ENCODE measurements at places on chromosomes 11 and 22.

DNA sequence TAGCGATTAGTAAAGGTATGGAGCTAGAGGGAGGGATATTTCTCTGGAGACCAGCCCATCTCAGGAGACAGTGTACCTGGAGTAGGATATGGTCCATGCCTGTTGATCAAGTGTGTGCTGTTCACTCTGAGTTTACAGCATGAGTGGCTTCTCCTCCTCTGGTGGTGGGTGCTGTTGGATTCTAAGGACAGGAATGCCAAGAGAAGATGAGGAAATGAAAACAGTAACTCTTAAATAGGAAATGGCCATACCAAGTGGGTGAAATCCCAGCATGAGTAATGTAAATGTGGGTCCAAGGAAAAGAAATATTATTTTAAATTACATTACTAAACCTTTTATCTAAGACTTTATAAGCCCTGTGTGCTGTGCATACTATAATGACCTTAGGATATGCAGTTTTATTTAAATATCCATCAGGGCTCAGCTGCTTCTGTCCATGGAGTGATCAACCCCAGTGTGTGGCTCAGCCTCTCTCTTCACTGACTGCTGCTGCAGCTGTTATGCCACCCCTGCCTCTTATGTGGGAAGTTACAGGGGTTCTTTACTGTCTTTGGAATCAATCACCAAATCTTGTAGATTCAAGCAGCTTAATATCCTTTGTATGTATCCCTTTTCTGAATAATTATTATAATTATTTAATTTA lies 54.3 kb downstream of the FAT3 start:
- DNase-seq, result no peak

DNA sequence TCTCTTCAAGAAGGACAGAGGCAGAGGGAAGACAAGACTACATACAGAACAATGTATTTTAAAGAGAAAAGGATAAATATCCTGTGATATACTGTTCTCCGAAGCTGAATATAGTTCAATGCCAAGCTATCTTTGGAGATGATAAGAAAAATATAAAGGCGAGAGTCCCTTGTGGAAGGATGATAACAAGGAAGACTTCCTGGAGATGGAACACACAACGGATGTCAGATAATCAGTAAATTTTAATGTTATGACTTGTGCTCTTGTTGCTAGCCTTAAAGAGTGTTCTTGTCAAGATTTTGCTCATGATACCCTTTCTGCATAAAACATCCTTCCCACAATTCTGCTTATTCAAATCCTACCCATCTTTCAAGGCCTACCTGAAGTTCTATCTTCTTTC lies 6.8 kb upstream of the CTR9 start:
- DNase-seq, result no peak

DNA sequence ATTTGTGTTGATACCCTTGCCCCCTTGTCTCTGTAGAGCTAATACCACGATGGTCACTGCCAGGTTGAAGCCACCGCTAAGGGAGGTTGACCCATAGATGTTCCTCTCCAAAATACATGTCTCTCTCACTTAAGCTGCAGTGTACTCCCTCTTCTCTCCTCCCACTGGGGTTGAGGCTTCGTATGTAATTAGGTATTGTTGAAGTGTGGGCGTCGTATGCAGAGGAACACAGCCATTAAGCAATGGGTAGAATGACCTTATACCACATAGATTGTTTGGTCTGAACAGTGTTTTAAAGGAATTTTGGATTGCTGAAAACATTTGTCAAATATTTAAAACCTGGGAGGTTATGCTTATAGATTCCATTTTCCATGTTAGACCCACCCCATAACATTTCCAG lies 71.9 kb downstream of the TRAF6 start:
- DNase-seq, result no peak

DNA sequence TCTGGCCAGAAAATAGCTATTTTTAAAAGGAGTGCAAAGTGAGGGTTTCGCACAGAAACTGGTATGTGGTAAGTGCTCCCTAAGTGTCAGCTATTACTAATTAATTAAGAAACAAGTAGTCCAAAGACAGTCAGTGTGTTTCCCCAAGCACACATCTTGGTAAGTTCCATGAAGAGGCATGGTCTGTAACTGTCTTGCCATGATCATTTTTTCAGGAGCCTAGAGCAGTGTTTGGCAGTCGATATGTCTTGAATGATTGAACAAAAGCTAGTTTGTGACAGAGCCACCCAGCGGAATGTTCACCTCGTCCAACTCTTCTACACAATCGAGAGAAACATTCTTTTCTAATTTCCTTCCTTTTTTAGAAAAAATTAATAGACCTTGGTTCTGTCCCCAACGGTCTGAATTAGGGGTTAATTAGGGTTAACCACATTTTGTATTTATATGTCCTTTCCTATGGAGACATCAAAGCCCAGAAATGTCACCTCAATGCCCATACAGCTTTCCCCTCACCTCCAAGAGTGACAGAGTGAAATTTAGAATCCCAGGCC lies 57.6 kb upstream of the FTH1 start:
- no peak for DNase-seq

GRCh38 chr11:22878039-22878438 lies 17.8 kb upstream of the CCDC179 start:
- DNase-seq, result no peak

- DNase-seq, result no peak
Measured at GRCh38 chr11:10695833-10696232, 2.3 kb upstream of the IRAG1 start.

- no peak for DNase-seq
Measured at GRCh38 chr22:30386608-30386959, 627 bp downstream of the RNF215 start.

- DNase-seq, result no peak
Measured at GRCh38 chr11:77040401-77040777, 6.2 kb downstream of the B3GNT6 start.

DNA sequence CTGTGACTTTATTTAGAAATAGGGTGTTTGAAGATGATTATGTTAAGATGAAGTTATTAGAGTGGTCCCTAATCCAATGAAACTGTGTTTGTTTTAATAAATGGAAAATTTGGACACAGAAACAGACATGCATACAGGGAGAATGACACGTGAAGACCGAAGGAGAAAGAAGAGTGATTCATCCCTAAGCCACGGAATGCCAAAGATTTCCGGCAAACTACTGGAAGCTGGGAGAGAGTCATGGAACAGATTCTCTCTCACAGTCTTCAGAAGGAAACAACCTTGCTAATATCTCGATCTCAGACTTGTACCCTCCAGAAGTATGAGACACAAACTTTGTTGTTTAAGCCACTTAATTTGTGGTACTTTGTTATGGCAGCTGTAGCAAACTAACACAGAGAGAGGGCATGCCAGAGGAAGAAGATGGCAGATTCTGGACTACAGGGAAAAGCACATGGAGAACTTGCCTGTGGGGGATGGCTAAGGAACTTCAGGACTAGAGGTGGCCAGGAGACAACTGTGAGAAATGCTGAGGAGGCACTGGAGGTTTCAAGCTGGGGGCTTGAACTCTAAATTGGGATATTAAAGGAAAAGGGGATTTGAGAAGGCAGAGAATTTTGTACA lies 733.5 kb upstream of the CCDC90B start:
- DNase-seq, result no peak

DNA sequence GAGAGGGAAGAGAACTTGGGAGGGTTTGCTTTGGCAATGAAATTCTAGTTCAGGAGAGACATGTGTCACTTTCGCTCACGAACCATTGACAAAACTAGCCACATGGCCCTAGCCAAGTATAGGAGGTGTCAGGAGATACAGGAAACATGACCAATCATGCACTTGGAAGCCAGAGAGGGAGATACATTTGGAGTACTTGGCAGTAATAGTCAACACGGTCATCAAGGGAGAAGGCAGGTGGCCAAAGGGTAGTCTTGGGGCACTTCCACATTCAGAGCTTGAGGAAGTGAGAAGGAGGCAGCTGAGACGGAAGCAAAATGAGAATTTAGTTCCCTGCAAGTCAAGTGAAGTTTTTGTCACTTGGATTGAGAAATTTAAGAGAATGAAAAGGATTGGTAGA lies 26.4 kb upstream of the KIRREL3 start:
- DNase-seq, result no peak

- DNase-seq, result no peak
Measured at GRCh38 chr11:60477035-60477445, 15.5 kb upstream of the MS4A12 start.

Measured in stimulated activated CD4-positive, alpha-beta T cell treated with anti-CD3 and anti-CD28 coated beads, Interleukin-1b, Interleukin-23, amount 100 ng/mL, for 4 hours (primary cell).